ENCODE measurements at places on chromosomes 6 and 20.

DNA sequence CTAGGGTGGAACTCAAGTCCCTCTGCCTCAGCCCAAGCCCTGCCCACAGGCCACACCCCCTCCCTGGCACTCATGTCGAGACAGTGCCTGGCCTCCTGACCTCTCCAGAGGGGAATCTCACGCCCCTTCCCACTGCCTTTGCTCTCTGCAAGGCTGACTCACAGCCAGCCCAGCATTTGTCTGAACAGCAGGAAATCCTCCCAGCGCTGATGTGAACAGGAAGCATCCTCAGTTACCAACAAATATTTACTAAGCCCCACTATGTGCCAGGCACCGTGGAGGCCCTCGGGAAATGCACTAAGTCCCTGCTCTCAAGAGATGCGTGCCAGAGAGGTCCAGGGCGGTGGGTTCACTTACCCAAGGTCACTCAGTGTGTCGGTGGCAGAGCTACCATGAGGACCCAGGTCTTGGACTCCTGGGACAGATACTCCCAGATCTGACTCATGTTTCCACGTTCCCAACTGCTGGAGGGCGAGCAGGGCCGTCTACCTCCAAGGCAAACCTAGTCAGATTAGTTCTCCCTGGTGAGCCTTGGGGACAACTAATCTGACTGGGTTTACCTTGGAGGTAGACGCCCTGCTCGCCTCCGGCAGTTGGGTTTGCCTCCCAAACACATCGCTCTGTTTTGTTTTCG lies 7.8 kb downstream of the ADA start:
- DNase-seq = peak; percentile 46

- DNase-seq = no peak
Observed at GRCh38 chr6:150445486-150445885, 76.7 kb downstream of the IYD start.

GRCh38 chr6:46637145-46637544 lies 15.5 kb downstream of the CYP39A1 start:
- DNase-seq = no peak

- DNase-seq = no peak
Observed at GRCh38 chr20:37291724-37292126, 2.3 kb downstream of the MANBAL start.

GRCh38 chr20:50353289-50353961 lies 156.8 kb upstream of the PTPN1 start:
- DNase-seq = no peak

GRCh38 chr6:148466158-148466557 lies 123.5 kb downstream of the SASH1 start:
- DNase-seq = no peak

GRCh38 chr6:28953585-28954258 lies 29.9 kb upstream of the TRIM27 start:
- no peak for DNase-seq

GRCh38 chr6:138230221-138230620 lies 11.9 kb upstream of the PBOV1 start:
- DNase-seq = no peak

GRCh38 chr6:90900034-90900433 lies 313.2 kb upstream of the MAP3K7 start:
- DNase-seq = no peak

GRCh38 chr6:46734867-46735719 lies at the start of gene PLA2G7:
PLA2G7 (minus strand) TSS chr6:46735375; CDS start chr6:46722891, 12,484 bp downstream.
- peak; percentile 17 for DNase-seq

- no peak for DNase-seq
Observed at GRCh38 chr20:21388566-21388965, 8.8 kb downstream of the NKX2-4 start.

- no peak for DNase-seq
Observed at GRCh38 chr20:271069-271468, 13.5 kb downstream of the DEFB132 start.

DNA sequence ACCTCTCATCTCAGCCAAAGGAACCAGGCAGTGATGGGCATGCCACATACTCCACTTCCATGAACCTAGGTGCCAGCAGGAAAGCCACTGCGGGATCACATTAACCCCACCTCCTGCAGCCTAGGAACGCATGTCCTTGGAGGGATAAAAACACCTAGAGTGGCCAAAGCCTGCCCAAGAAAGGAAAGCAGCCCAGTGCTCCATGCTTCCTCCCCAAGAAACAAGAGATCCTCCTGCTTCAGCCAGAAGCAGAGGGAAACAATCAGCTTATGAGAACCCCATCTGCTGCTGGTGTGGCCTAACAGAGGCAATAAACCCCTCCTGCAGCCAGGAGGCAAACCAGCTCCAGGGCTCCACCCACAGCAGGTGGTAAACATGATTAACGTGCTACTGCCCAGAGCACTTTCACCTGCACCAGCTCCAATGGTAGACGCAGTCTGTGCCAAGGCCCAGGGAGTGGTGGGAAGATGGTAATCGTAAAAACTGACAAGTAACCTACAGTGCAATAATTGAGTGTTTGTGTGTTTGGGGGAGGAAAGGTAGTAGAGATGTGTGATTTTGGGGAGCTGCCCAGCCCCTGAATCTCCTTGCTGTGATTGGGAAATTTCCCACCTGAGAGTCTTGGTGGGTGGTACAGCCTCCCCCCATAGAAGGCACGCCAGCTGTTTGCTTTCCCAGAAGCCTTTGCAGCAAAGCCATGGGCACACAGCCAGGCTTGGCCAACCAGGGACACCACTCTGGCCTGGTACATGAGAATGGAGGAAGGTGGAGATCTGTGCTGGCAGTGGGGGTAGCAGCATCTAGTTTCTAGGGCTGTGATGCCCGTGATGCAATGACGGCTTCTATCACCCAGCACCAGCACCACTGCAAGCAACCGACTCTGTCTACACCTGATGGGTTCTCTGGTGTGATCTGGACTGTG lies 50.6 kb upstream of the TBC1D7 start:
- no peak for DNase-seq

GRCh38 chr6:21164768-21165326 lies 428.7 kb upstream of the SOX4 start:
- no peak for DNase-seq

GRCh38 chr6:39203436-39204159 lies 25.7 kb downstream of the KCNK5 start:
- no peak for DNase-seq

- DNase-seq = no peak
Observed at GRCh38 chr6:16578695-16579285, 182.5 kb downstream of the ATXN1 start.

DNA sequence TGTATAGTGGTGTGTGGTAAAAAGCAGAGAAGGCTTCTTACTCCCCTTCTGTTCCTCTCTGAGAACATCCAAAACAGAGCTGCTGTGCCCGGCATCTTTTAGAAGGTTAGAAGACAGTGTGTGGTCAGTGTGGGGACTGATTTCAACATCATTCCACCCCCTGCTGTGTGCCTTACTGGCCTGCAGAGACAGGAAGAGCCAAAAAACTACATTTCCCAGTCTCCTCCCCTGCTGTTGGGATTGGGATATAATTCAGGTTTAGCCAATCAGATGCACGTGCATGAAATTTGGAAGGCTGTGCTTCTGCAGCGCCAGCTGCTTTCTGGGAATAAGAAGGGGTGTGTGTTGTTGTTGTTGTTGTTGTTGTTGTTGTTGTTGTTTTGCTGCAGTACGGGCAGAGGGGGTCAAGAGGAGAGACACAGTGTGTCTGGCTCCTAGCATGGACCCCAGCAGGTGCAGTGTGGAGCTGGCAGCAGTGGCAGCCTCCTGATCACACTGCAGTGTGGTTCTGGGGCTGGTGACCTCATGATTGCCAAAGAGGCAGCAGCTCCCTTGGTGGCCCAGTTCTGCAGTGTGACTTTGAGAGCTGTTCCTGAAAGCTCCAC lies 74.7 kb downstream of the MRPL14 start:
- DNase-seq = peak; percentile 74

DNA sequence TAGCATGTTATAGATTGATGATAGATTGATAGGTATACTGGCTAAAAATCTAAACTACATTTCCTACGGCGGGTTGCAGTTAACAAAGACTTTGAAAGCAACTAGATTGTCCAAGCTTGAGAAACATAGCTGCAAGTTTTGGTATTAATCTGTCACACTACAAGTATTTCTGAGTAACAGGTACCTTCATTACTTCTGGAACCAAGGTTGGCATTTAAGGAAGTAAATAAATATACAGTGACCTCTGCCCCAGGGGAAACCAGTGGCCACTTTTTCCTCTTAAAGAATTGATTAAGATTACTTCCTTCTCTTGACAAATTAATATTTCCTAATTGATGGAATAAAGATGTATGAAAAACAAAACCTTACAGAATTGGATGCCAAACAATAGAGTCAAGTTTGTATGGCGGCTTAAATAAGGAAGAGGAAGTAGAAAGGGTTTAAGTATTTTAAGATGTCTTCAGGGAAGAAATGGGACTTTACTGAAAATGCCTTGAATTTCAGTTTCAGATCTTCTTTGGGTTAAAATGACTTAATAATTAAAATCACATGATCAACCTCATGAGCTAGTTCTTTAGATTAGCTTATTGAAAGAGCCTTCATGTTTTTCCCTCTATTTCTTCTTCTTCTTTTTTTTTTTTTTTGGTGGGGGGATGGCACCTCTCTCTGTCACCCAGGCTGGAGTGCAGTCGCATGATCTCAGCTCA lies 132.8 kb downstream of the DOK5 start:
- no peak for DNase-seq

DNA sequence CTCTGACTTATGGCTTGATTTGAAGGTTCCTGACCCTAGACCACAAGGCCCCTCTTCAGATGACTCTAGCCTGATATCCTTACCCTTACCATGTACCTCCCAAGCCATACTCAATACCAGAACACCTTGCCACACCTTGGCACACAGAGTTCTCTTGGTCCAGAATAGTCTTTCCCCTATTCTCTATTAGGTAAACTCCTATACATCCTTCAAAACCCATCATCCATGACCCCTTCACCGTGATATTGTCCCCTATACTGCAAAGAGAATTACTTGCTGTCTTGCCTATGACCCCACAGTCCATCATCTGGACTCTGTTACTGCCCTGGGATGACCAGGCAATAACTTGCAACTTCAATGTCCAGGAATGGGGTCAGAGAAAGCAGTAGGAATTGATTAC lies 31.8 kb upstream of the DSN1 start:
- DNase-seq = no peak

DNA sequence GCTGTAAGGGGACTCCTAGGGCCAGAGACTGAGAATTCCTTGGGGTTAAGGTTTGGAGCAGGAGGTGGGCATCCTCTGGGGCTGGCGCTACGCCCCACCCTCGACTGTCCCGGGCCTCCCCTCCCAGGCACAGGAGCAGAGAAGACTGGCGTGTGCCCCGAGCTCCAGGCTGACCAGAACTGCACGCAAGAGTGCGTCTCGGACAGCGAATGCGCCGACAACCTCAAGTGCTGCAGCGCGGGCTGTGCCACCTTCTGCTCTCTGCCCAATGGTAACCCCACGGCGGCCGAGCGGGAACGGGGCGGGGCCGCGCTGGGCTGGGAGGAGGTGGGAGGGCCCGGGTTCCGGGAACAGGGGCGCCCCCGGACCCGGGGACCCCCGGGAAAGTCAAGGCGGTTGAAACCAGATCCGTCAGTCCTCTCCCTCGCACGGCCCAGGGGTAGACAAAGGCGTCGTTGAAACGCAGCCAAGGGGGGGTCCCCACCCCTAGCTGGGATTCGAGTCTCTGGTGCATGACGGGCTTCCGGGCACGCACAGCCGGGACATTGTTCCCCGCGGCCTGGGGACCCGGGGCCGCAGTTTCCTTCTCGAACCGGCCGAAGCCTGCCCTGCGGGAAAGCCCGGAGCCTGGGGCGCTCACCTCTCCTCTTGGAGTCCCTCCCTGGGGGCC lies 844 bp downstream of the WFDC2 start:
- DNase-seq = peak; percentile 36

- peak; percentile 85 for DNase-seq
Observed at GRCh38 chr6:36839749-36840431, 646 bp upstream of the CPNE5 start.

- no peak for DNase-seq
Observed at GRCh38 chr6:134152767-134153485, 100.5 kb upstream of the SLC2A12 start.

GRCh38 chr6:7914991-7915789 lies 4.6 kb upstream of the TXNDC5 start:
- DNase-seq = no peak

- peak; percentile 36 for DNase-seq
Observed at GRCh38 chr20:10314198-10314597, 95.6 kb downstream of the SNAP25 start.

- DNase-seq = no peak
Observed at GRCh38 chr6:4139272-4139671, 3.9 kb upstream of the ECI2 start.

DNA sequence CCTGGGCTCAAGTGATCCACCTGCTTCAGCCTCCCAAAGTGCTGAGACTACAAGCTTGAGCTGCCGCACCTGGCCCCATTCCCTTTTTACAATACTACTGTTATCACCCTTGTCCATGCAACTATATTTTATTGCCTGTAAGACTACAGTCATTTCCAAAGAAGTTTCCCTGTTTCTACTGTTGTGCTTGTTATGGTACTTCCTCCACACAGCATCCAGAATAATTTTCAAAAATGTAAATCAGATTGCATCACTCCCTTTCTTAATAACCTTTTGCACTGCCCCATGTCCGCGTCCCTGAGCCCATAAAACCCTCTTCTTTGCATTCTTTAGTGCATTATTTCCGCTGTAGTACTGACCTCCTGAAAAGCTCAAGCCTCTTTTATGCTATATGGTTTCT lies 128.9 kb upstream of the AKIRIN2 start:
- DNase-seq = no peak
